ENCODE measurements at places on chromosomes 11 and 22. TPM values are rescaled to one million over a fixed set of nuclear protein-coding genes. Genes with fewer than 3 reads are reported as not detected.

Gene BIK
- 6.3 TPM for total RNA-seq

Gene TCN2
- 10.3 TPM for total RNA-seq

Gene CCDC87
- total RNA-seq: 0.08 TPM

Gene CNTF
- 2.1 TPM for total RNA-seq

Gene OR4C46
- total RNA-seq: not detected

Gene SLC22A25
- total RNA-seq: not detected

Gene TH
- total RNA-seq: not detected

Gene CASP5
- total RNA-seq: not detected

Gene PHF21A
- 29.2 TPM for total RNA-seq

Gene SPDYC
- not detected for total RNA-seq

Gene CAPN5
- 0.19 TPM for total RNA-seq

Gene MISFA
- 3.8 TPM for total RNA-seq
